ENCODE measurements at places on chromosomes 4 and X.

- no peak for DNase-seq
These were observed 639.6 kb downstream of the MID1IP1 start for GRCh38 chrX:39440799-39441284.

- no peak for DNase-seq
These were observed at the start of gene C4orf36 for GRCh38 chr4:86891762-86892635. C4orf36 (minus strand) TSS chr4:86892422; CDS start chr4:86891520, 902 bp downstream.

- DNase-seq, result peak; percentile 76
These were observed 257.7 kb downstream of the OPHN1 start for GRCh38 chrX:68175562-68175961.

DNA sequence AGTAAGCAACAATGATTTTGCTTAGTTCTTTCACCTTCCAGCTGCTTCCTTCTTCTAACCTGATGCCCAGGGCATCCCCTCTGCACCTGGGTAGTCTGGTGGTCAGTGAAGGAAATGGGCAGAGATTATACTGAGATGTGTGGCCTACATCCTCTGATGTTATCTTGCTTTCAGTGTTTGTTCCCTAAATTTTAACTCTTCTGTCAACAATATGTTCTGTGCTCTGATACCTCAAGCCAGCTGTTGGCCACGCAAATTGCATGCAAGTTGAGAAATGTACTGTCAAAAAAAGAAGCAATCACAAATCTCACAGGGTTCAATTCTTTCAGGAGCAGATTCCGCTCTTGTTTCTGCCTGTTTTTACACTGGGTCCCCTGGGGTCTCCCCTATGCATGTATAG, 73.8 kb downstream of the FBXW7 start:
- no peak for DNase-seq

DNA sequence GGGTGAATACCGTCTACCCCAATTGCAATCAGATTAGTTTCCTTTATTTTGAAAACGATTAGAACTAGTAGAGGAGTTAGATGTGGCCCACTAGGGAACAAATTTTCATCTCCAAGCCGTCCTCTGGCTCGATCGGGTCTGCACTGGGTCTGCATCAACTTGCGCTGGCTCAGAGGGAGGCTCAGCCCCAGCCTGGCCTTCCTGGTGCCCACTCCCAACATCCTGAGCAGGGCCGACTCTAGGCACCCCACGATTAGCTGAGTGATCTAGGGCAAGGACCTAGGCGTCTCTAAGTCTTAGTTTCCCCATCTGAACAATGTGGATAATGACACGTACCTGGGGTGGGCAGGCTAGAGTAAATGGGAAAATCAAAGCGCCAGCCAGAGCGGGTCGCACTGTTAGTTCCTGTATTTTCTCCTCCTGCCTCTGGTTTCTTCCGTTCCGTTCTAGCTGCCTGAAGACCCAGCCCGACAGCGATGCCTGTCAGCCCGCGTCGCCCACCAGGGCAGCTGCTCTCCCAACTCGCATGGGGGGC, 7.7 kb upstream of the HAND2 start:
- no peak for DNase-seq

- no peak for DNase-seq
These were observed 1.4 kb downstream of the BMP2K start for GRCh38 chr4:78777576-78777940.

GRCh38 chr4:40688446-40689095, 58.9 kb upstream of the RBM47 start:
- no peak for DNase-seq

GRCh38 chr4:161817914-161818313, 345.9 kb downstream of the FSTL5 start:
- no peak for DNase-seq

- DNase-seq, result no peak
These were observed 249.8 kb downstream of the ANTXR2 start for GRCh38 chr4:79823148-79823763.

DNA sequence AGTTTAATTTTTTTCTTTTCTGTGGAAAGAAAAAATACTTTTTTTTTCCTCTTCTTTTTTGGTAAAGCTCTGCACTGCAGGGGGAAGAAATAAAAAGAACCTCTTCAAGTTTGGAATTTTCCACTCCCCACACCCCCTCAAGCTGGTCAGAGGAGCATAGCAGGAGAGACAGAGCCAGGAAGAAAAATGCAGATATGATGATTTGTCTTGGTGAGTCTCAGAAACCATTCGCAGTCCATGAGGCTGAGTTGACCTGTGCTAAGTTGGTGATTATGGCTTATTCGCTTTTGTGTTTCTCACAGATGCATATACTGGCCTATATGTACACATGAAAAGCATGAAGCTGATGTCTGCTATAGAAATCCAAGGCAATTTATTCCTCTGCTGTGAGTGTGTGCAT, 205.9 kb downstream of the LDB2 start:
- no peak for DNase-seq

- DNase-seq, result no peak
These were observed 204.7 kb downstream of the CBR4 start for GRCh38 chr4:168805341-168805740.

DNA sequence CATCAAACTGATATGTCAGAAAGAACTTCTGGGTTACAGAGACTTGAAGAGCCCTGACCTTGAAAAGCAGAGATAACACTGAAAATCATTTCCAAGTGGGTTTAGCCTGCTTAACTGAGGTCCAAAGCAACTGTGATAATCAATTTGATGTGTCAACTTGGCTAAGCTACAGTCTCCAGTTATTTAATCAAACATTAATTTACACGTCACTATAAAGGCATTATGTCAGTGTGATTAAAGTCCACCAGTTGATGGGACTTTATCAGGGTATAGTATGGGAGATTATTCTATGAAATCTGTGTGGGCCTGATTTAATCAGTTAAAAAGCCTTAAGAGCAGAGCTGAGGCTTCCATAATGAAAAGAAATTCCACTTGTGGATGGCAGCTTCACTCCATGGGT, 69.1 kb upstream of the PRSS48 start:
- no peak for DNase-seq

DNA sequence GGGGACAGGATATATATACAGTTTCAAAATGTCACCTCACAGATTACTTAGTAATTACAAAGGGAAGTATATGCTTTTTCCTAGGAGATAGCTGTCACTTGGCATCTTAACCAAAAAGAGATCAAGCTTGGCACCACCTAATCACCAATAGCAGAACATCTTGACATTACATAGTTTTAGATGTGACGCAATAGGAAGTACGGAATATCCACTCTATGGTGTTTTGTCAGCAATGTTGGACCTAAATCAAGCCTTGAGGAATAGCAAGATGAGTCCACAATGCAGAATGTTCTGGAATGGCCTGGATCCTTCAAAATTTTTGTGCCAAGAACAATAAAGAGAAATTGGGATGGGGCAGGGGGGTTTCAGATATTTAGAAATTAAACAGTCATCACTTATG, 1488.2 kb downstream of the FSTL5 start:
- no peak for DNase-seq

- peak; percentile 72 for DNase-seq
These were observed 87.3 kb upstream of the ZNF81 start for GRCh38 chrX:47749185-47749967.

GRCh38 chr4:113958766-113959538, 20.5 kb downstream of the ARSJ start:
- peak; percentile 91 for DNase-seq

DNA sequence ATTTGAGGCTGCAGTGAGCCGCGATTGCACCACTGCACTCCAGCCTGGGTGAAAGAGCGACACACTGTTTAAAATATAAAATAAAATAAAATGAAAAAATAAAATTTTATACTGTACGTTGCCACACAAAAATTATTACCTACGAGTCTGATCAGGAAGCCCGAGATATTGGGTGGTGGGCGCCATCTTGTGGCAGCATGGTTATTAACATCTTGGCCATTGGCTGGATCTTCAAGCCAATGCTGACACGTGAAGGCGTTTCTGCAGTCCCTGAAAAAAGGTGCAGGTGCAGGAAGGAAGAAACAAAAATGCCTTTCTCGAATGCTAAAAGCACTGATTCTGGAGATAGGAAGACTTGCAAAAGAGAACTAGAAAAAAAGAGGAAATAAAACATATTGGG, 4.9 kb upstream of the TLR8 start:
- no peak for DNase-seq

- DNase-seq, result no peak
These were observed 343.5 kb downstream of the IDS start for GRCh38 chrX:149161435-149162088.

DNA sequence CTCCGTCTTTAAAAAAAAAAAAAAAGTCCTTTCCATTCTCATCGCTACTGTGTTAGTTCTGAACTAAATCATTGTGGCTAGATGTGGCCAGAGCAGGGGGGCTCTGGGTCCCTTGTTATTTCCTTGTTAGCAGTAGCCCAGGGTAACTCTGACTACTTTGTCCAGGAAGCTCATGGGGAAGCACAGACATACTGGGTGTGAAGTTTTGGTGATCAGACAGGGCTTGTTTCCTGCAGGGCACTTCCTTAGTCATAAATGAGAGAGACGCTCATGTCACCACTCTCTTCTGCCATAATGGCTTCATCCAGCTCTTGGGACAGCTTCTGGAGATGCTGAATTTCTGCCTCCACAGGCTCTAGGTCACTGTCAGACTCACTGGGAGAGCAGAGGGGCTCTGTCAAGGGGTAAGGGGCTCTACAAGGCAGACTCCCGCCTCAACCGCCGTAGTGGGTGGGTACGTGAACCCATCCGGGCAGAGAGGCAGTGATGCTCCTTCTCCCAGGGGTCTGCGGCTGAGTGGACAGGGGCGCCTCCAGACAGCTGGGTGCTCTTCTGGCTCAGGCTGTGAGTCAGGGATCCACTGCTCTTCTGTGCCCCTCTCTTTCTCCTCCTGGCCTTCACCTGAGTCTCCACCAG, 12.9 kb downstream of the STIM2 start:
- no peak for DNase-seq

DNA sequence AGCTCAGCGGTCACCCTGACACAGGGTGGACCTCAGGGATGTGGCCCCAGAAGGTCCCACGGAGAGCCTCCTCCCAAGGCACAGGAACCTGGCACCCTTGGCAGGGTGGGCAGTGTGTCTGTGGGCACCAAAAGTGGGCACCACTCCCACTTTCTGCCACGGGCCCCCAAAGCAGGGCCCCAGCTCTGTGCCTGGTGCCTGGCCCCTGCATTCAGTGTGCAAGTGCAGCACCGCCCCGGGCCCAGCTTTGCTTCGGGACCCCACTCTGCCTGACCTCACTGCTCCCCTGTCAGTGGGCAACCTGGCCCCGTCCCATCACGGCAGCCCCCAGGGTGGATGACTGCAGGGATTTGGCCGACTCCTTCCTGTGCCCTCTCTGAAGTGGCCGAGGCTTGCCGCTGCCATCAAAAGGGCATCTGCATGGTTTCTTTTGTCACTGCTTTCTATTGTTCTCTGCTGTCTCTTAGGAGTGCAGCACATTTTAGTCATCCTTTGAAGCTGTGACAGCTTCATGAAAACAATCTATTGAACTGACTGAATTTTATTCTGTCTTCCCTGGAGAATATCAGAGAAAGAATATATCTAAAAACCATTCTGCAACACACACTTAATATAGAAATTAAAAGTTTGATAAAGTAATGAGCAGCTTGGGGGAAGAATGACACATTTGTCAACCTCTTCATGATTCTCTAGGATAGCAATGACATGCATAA, 302.4 kb downstream of the FAM47B start:
- DNase-seq, result no peak

DNA sequence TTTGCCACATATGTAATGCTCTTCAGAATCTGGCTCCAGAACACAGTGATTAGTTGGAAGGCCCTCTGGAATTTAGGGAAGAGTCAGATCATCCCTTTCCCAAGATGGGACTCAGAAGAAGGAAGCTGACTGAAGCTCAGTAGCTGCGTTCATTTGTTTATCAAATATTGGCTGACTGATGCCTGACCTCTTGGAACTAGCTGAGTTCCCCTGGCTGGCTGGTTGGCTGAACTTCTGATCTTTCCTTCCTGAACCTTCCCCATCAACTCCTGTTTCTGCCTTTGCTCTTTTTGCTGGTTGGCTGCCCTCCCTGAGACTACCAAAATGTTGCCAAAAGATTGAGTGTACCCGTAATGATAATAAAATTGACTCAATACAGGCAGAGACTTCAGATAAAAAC, 866.5 kb upstream of the INTU start:
- DNase-seq, result no peak

DNA sequence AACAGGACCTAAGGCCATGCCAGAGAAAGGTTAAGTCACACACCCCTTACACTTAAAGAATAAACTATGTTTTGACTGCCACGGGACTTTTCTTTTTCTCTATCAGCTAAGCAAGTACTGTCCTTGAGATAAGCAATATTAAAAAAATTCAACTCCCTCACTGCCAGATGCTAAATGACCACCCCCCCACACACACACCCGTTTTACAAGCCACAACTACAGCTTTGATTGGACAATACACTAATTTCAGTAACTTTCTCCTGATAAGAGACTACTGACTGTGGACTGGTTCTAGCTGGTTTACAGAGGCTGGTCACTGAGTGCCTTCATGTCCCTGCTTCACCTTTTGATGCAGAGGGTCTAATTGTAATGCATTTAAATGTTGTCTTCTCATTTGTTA, 63.9 kb upstream of the HOPX start:
- no peak for DNase-seq

- no peak for DNase-seq
These were observed 27.1 kb upstream of the IL15 start for GRCh38 chr4:141609243-141609642.

DNA sequence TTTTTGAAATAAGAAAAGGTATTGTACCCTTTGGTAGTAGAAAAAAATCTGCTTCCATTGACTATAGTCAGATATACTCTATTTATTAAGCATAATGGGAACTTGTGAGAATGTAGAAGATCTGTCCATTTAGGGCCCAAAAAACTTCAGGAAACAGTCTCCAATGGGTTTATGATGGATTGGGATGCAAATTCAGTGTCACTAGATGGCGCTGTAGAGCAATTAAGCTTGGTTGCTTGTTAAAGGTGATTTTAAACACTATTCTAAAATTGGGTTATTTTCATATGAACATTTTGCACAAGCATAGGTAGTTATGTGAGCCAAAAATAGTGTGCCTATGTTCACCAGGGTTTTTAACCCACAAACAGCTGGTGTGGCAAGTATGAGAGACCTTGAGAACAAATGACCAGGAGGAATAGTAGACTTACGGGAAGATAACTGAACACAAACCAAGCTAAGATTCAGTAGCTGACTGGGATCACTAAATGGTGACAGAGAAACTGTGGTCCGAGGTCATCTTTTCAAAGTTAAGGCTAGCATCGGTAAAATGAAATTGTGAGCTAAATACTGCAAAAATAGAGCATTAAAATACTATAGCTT, 80.3 kb upstream of the LSM6 start:
- peak; percentile 14 for DNase-seq

GRCh38 chr4:126386512-126386911, 1071.8 kb downstream of the FAT4 start:
- no peak for DNase-seq

DNA sequence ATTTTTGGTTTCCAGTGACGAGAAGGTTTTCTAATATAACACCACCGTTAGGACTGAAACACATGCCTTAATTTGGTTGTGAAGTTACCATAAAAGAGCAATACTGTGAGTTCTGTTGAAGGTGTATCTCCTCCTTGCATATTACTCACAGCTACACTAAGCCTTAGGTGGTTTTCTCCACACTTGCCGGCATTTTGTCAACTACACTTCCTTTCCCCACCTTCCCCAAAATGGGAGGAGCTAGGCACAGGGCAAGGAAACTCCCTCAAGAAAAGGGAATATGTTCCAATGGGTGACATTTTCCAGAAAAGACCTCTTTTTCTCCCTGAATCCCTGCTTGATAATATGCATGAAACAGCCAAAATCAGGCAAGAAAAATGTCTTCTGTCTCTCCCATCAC, 44.8 kb downstream of the RELL1 start:
- no peak for DNase-seq
